Activated CD4-positive, CD25-positive, alpha-beta regulatory T cell treated with anti-CD3 and anti-CD28 coated beads, Interleukin-2, amount 50 U/mL, for 16 hours (primary cell): ENCODE measurements at places on chromosomes 4 and X.

DNA sequence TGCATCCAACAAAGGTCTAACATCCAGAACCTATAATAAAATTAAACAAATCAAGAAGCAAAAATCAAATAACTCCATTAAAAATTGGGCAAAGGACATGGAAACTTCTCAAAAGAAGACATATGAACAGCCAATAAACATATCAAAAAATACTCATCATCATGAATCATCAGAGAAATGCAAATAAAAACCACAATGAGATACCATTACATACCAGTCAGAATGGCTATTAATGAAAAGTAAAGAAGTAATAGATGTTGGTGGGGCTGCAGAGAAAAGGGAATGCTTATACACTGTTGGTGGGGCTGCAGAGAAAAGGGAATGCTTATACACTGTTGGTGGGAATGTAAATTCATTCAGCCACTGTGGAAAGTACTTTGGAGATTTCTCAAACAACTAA is 465.8 kb downstream of the ZIC3 start:
- no peak for DNase-seq

GRCh38 chr4:141229408-141230101 is 8.9 kb downstream of the ZNF330 start:
- no peak for DNase-seq

DNA sequence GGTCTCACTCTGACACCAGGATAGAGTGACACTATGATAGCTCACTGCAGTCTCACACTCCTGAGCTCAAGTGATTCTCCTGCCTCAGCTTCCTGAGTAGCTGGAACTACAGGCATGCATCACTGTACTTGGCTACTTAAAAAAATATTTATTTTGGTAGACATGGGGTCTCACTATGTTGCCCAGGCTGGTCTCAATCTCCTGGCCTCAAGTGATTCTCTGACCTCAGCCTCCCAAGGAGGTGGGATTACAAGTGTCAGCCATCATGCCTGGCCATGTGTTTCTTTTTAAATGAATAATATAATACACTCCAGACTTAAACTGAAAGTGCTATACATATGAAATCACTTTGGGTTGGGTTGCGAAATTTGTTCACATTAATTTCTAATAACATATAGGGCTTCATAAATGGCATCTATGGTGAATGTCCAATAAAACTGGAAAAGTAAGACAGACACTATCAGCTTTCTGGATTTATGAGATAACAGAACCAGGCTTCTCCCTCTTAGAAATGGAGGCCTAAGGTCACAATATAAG is 48.0 kb downstream of the SEC24D start:
- DNase-seq = no peak

DNA sequence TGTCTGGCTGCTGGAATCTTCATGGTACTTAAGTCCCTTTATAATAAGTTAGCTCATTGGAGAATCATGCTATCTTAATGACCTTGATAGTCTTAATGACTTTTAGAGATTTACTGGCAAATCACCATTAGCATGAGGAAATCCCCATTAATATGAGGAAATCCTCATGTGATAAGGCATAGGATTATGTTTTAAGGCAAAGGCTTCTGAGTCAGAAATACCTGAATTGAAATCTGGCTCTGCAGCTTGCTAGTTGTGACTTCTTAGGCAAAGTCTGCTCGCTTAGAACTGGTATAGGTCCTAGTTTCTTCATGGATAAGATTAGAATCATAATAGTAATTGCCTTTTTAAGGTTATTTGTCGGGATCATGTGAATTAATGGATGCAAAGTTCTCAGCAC is 190.2 kb upstream of the BANK1 start:
- no peak for DNase-seq

DNA sequence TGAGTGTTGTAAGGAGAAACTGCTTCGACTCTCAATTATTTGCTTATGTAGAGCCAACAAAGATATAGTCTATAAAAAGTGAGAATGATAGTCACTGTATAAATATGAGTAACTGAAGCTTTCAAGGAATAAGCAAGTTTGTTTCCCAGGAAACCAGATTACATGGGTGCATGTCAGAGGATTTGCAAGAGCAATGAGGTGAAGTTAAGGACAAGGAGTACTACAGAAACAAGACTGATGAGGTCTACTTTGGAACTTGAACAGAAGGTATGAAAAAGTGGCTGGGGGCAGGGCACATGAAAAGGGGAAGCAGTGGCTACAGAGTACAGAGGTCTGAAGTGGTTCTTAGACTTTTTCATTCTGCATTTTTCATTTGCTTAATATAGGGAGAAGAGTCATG is 321.0 kb upstream of the CXXC4 start:
- DNase-seq = no peak

DNA sequence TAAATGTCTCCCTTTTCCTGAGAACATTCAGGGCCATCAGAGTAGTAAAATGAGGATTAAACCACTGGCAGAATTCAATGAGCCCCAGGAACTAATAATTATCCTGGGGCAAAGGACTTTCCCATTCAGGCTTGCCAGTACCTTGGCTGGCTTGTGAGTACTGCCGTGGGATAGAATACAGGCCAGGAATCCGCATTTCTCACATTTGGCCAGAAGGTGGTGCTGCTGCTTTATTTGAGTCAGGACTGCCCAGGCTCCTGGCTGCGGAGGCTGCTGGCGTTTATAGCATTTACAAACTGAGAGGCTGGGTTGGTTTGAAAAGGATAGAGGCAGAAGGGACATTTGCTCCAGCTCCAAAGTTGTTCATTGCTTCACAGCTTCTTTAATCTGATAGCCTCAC is 91.4 kb downstream of the RTL9 start:
- DNase-seq = peak; percentile 9

DNA sequence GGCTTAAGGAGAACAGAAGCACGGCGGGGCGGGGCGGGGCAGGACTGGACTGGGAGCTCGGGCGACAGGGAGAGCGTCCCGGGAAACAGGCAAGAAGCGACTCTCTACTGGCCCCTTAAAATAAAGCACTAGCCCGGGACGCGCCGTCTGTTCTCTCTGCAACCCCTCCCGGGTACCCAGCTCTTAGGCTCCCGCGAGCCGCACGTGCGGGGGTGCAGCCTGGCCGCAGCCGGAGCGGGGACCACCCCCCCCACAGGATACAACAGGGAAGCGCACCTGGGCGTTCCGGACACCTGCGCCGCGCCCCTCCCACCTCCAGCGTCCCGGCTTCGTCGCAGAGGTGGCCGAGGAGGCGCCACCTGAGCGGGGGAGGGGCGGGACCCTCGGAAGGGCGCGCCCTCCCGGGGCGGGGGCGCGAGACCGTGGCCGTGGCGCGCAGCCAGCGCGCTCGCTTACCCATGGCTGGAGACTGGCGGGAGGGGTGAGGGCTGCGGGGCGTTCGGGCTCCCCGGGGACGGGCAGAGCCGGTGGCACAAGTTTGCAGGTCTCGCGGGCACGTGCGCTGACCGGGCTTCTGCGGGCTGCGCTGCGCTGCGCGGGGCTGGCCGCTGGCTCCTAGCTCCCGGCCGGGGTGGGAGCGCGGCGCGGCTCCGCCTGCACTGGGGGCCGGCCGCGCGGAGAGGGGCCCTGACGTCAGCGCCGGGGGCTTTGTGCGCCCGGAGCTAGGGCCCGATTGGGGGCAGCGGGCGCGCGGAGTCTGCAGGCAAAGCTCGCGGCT is 91.5 kb downstream of the GEMIN8 start:
- DNase-seq = no peak

DNA sequence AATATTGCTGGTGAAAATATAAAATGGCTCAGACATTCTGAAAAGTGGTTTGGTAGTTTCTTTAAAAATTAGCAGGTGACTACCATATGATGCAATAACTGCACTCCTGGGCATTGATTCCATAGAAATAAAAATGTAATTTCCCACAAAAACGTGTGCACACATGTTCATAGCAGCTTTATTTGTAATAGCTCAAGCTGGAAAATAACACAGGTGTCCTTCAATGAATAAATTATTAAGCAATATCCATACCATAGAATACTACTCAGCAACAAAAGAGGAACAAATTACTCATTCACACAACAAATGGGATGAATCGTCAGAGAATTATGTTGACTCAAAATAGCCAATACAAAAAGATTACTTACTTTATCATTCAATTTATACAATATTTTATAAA is 893.7 kb upstream of the SLIT2 start:
- no peak for DNase-seq

DNA sequence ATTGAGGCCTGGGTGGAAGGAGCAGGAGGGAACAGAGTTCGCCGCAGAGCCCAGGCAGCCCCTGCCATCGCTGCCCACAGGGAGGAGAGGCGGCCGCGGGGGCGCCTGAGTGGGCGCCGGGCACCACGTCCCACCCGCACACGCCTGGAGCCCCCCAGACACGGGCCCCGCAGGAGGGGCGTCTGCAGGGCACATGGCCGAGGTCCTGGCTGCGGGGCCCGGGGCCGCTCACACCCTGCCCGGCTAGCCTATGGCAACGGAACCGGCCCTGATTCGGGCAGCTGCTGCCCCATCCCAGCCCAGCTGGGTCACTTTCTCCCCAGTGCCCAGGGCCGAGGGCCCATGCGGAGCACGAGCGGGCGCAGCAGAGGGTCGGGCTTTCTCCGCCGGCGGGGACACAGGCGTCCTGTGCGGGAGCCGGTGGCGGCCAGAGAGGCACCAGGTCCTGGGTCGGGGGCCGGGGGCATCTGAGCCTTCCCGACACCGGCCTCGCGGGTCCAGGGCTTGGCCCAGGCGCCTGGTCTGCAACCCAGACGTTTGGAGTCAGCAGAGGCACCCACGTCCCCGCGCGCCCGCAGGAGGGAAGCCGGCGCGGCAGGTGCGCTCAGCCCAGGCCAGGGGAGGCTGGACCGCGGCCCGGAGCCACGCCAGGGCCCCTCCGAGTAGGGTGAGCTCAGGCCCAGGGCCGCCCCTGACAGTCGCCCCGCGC is 91.2 kb downstream of the FAM53A start:
- no peak for DNase-seq

- DNase-seq = no peak
Measured at GRCh38 chrX:41734530-41734929, 10.5 kb downstream of the GPR82 start.

GRCh38 chr4:139988863-139989765 is 164.9 kb downstream of the MAML3 start:
- DNase-seq = no peak

- DNase-seq = no peak
Measured at GRCh38 chrX:119399772-119400101, 601 bp downstream of the SLC25A43 start.

DNA sequence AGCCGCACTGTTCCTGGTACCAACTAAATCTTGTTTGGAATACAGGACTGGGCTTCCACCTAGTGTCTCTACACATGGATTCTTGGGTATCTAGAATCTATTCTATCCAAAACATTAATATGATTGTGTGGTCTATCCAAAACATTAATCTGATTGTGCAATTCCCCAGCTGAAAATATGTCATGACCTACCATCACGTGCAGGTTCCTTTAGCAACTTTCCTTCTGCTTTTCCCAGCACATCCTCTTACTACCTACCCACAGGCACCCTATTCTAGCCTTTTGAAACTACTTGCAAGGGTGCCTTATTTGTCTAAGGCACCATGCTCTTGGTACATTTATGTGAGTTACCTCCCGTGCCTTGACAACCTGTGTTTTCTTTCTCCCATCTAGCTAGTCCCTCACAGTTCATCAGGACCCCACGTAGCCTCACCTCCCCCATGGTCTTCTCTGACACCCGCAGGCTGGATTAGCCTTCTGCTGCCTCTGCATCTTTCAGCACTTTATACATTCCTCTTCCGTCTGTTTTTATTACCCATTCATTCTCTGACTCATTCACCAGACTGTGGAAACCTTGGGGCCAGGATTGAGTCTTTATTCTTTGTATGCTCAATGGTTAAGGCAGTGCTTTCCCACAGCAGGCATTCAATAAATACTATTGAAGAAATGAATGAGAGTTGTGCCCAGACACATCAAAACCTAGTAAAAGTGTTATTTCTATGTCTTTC is 88.8 kb upstream of the FAM9B start:
- DNase-seq = no peak

DNA sequence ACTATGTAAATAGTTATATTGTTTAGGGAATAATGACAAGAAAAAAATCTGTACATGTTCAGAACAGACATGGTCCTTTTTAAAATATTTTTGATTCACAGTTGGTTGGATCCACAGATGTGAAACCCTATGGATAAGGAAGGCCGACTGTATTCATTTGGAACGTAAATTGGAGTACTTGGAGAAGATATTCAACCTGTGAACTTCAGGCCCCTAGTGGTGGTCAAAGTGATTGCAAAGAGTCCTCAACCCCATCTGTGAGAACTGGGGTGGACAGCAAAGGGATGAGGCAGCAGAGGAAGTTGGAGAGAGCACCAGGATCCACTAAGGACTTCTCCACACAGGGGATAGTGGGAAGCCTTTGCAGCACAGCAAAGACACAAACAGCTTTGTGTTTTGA is 6.2 kb upstream of the CXCL13 start:
- no peak for DNase-seq

DNA sequence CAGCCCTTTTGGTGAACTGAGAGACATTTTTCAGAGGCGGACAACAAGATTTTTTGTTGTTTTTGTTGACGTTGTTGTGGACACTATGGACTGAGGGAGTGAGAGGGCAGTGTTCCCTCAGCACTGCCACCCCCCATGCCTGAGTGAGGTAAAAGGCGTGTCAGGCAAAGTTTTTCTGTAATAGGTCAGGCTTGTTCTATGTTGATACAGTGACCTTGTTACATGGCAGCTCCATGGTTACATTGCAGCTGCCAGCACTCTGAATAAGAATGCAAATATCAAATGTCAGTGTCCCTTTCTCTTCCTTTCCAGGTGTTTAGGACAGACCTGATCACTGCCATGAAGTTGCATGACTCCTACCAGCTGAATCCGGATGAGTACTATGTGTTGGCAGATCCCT is 36.6 kb downstream of the JADE1 start:
- DNase-seq = no peak

GRCh38 chrX:72095370-72095769 is 36.3 kb downstream of the RTL5 start:
- DNase-seq = no peak

DNA sequence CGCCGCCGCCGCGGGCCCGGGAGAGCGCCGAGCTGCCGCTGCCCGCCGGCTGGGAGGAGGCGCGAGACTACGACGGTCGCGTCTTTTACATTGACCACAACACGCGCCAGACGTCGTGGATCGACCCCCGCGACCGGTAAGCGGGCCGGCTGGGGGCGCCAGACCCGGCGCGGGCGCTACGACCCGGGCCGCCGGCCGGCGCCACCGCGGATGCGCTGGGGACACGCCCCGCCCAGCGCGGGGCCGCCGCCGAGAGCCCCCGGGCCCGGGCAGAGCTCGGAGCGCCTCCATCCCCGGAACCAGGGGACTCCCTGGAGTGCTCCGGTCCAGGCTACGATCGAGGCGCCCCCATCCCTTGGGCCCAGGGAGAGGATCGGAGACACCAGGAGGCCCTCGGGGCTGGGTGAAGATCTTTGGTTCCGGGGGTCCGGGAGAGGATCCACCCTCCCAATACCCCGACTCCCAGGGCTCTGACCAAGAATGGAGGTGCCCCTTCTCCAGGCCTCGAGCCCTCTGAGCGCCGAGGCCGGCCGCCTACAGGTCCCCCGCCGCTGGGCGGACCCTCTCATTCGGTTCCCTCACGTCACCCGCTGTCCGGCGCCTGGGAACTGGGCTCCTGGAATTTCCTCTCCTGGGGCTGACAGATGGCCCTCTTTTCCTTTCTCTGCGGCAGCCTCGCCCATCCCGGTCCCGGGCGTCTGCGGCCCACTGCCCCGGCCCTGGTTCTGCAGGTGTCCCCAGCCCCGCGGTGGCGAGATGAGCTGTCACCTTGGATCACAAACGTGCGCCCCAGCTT is 48.8 kb downstream of the CLDN34 start:
- no peak for DNase-seq

GRCh38 chrX:24662352-24662751 is 15.2 kb upstream of the PCYT1B start:
- DNase-seq = no peak

GRCh38 chr4:156754832-156755570 is 216.6 kb downstream of the PDGFC start:
- DNase-seq = no peak
